ENCODE measurements at places on chromosomes 12 and 14.

- no peak for DNase-seq
These were observed 207.3 kb upstream of the ARID2 start for GRCh38 chr12:45522227-45522626.

- DNase-seq: no peak
These were observed 43.9 kb upstream of the CHPT1 start for GRCh38 chr12:101653503-101653902.

- no peak for DNase-seq
These were observed 76.1 kb downstream of the ALG10B start for GRCh38 chr12:38392554-38393144.

GRCh38 chr14:42174357-42174756, 567.7 kb downstream of the LRFN5 start:
- DNase-seq: no peak

DNA sequence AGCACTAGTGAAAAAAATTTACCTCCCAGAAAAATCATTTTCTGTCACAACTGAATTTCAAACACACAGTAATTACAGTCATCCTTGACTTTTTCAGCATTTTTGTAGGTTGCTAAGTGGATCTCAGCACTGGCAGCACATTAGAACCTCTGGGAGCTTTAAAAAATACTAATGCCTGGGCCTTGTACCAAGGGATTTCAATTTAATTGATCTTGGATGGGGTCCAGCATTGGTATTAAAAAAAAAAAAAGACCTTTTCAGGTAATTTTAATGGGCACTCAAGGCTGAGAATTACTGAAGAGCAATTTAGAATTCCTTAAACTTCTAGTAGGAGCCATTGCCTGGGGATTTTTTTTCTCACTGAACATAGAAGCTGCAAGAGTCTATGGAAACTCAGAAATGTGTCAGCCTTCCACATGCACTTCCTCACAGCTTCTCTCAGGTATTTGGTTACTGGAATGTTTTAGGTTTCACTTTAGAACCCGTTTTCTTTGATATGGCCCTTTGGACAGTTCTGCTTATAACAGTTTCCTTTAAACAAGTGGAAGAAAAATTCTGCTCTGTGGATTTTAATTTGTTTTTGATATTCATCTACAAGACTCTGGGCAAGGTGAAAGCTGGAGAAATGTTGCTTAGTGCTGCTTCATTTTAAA, 88.5 kb upstream of the DACT1 start:
- no peak for DNase-seq

DNA sequence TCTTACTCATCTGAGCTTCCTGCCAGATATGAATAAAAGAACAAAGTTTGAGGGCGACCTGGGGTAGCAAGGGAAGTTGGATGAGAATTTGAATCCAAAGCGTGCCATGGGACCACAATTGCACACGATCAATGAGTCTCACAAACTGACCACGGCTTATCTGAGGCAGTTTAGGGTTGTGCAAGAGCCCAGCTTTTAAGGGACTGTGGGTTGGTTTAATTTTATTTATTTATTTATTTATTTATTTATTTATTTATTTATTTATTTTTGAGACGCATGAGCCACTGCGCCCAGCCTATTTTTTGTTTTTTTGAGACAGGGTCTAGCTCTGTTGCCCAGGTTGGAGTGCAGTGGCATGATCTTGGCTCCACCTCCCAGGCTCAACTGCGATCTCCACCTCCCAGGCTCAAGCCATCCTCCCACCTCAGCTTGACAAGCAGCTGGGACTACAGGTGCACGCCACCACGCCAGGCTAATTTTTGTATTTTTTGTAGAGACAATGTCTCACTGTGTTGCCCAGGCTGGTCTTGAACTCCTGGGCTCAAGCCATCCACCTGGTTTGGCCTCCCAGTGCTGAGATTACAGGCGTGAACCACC, 1.1 kb downstream of the AMDHD1 start:
- no peak for DNase-seq

GRCh38 chr14:92958373-92959188, 35.6 kb downstream of the CHGA start:
- DNase-seq: no peak

GRCh38 chr12:114955414-114956014, 271.5 kb upstream of the TBX3 start:
- DNase-seq: no peak

GRCh38 chr14:33848706-33849454, 102.0 kb downstream of the EGLN3 start:
- DNase-seq: no peak

All from mesenteric fat pad (tissue), 1 donor.